ENCODE measurements at places on chromosomes 13 and 19.

- no peak for DNase-seq
Observed at GRCh38 chr13:43864921-43865320, 14.6 kb downstream of the CCDC122 start.

DNA sequence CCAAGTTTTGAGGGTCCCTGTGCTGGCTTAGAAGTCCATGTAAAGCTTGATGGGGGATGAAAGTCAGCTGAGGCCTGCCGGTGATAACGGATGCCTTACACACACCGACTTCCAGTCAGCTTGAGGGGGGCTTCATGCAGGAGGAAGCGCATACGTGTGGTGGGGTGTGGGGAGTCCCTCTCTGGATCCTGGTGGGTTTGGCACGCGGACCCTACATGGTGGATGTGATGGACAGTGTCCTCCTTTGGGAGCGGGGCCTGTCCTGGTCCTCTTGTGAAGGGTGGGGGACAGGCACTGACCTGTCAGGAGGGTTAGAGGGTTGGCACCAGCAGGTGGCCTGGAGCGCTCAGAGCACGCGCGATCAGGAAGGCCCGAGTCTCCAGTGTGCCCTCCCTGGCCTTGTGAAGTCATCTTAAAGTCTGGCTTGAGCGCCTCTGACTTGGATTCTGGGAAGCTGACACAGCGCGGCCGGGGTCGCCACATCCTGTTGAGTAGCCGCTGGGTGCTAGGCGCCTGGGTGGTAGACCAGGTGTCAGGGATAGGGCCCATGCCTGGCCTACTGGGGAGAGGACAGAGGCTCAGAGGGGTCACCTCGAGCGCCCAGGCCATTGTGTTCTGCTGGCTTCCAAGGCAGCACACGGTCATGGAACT is 2.9 kb downstream of the DAZAP1 start:
- no peak for DNase-seq

DNA sequence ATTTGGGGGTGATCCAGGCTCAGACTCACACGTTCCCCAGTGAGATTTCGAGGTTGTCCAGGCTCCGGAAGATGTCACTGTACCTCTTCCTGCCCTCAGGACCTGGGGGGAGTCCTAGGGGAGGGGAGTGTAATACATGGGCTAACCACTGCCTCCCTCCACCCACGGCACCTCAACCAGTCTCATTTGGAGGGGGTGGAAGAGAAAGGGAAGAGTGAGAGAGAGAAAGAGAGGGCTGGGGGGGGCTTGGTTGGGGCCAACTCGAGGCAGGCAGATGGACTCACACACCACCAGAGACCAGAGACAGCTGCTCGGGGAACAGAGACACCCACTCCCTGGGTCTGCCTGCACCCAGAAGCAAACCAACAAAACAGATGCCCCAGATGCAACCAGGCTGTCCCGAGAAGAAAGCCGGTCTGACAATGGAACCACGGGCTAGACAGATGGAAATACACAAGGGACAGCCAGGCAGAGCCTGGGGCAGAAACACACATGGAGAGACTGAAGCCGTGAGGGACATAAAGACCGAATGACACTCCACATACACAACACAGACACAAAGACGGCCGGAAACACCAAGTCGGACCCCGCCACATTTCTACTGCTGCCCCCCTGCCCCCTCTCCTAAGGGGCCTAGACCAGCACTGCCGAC is 825 bp downstream of the GMIP start:
- DNase-seq: no peak

DNA sequence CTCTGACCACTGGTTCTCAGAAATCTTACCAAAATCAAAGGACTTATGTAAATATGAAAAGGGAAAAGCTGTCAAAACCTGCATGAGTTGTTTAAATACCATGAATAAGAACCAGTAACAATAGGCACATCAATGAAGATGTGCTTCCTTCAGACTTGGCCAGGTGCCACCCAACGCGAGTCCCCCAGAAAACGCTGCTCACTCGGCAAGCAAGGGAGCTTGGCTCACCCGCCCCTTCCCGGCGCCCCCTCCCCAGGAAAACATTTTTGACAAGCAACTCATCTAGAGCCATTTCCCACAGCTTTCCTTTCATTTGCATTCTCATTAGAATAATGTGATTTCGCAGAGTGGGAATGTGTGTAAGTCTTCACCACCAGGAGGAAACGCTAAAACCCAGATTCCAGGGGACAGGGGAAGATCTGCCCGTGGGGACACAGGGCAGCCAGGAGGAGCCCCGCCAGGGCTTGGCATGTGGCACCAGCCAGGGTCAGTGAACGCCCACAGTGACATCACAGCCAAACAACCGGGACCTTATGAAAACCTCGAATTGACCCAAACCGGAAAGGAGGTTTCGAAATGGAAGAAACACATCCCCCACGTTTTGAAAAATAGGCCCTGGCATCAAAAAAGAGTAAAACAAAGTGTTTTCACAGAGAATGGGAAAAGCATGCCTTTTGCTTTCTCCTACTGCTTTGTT is 366.2 kb upstream of the TSHZ3 start:
- DNase-seq: peak; percentile 23

DNA sequence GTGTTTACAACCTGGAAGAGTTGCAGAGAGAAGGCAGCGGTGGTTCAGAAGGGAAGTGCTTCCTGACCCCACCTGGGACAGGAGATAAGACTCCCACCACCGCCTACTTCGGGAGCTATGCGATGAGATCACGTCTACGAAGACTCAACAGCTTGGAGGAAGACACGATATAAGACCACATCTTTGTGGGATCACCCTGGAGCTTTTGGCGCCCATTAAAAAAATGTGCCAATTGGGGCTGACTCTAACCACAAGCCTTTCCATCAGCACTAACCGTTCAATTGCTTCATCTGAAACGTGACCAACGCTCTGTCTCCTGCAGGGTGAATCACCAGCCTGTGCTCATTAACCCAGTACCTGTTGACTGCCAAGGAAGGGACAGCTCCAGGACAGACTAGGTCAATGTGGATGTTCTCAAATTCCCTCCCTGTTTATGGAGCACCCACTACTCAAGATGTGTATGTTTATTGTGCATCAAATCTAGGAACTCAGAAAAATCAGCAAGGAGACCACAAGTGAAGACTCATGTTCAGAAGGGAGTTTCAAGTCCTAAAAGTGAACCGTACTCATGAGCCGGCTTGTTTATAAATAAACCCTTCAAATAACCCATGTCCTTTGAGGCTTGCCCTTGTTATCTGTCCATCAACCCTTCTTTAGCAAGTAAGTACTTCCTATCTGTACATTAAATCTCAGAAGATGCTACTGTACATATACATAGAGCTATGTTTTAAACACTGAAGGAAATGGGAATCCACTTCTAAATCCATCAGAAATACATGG is 67.5 kb downstream of the LATS2 start:
- no peak for DNase-seq

DNA sequence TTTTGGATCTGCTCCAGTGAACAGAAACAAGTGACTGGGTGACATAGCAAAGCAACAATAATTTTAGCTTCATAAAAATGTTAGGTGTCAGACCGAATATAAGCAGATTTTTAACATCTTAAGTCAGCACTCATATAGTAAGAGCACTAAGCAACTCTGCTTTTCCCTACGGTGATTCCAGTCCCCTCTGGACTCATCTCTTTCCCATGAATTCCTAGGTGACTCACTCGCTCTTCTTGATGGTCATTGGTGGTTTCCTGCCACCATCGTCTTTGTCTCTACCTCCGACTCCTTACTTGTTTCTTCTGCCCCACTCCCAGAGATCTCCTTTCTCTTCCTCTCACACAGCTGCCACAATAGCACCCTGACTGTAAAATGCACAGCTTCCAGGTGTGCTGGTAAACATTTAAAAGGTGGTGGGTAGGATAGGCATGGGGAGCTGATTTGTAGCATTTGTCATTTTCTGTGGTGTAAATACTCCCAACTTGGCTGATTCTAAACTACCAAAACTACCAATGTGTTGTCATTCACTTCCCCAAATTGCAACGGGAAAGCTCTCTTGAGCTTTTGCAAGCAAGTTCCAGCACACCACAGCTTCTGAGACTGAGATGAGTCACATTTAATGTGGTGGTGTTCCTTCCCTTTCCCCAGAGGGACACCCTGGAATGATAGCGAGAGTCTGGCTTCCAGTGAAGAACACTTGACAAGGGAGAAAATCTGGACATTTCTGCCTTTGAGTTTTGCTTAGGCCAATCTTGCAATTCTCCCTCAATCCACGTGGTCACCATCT is 42.8 kb upstream of the CLDN10 start:
- no peak for DNase-seq

DNA sequence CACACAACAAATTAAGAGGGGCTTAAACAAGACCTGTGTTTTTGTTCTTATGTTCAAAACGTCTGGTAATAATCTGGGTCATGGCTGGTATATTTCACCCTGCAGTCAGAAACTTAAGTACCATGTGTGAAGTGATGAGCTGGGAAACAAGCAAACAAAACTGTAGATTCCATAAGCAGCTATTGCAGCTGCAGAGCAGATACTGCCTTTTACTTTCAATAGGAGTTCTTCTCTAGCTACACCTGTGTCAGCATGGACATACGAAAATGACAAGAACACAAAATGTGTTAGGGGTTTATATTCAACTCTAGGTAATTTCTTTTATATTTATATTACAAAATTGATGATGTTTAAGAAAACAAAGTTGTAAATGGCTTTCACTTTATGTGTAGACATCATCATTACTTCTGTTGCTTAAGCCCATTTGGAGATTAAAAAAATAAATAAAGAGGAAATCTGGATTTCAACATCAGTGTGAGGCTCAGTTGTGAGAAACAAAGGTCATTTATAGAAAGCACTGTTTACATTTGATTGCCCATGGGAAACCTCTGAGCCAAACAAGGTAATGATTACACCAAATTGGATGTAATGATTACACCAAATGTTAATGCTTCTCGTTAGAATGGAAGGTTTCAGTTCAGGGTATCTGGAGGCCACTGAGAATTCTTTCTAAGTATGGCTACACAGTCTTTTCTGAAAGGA is 451.0 kb upstream of the SLC10A2 start:
- no peak for DNase-seq
